ENCODE measurements at places on chromosomes 13 and 19.

DNA sequence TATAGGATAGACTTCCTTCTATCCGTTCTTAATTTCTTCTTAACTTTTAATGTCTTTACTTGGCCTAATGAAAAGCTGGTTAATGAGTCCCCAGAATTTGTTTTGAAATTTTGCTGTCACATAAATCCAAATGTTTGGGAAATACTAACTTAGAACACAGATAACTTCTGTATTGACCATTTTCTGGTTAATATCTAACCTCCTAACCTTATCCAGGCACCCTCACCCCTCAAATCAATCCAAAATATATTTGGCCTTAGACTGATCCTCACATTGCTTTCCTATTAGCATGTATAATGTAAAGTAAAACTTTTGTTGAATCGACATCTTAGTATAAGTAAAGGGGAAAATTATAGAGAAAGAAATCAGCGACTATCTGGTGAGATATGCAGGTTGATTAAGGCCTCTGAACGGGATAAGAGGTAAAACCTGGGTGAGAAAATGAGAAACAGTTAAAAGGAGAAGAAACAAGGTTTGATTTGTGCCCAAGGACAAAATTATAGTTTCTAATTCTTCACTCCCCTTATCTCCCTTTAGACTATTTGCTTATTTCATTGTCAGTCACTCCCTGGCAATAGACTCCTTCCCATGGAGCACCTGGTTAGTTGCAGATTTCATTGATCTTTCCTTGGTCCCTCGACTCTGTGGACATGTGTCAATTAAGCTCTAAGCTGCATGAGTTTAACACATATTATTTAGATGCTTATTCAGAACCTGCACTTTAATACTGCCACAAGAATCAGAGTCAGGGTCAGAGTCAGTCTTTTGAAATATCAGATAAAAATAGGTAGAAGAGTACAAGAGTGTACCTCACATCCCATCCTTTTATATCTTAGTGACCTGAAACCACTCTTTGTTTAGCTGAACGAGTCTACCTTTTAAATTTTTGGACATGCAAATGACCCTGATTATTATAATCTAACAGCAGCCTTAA, 119.2 kb upstream of the MLNR start:
- no peak for DNase-seq

GRCh38 chr19:36257520-36257876, 42.6 kb downstream of the ZNF146 start:
- no peak for DNase-seq

DNA sequence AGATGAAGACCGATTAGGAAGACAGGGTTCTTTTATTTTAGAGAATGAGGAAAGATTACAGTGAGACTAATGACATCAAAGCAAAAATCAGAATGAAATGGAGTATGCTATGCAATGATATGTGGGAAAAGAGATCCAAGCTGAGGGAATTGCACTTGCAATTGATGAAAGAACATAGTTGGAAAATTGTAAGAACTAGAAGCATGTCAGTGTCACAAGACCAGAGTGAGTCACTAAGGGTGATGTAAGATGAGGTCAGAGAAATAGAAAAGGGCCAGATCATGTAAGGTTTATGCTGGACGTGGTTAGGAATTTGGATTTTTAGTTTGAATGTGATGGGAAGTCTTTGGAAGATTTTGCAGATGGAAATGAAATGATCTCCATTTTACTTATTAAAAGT, 1937.3 kb downstream of the OLFM4 start:
- no peak for DNase-seq

DNA sequence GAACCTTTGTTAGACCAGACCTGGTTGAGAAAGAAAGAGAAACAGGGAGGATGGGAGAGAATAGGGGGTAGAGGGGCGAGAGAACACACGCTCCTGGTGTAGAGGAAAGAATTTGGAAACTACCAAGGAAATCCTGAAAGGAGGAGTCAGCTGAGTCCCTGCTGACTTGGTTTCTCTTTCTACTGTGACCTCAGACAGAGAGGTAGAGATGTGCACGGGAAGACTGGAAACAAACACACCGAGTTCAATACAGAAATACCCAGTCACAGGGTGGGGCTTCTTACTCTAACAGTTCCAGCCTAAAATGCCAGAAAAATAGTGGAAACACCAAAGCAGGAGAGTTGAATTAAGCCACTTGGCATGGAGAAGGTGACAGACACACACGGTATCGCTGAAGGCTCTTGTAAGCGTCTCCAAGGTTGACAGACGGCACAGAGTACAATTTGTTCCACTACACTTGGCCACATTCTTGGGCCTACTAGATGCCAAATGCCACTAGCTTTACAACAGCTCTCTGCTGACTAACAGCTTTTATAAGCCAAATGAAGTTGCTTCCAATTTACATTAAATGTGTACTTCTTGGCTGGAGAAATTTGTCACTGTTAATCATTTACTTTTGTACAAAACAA, 28.1 kb downstream of the LATS2 start:
- peak; percentile 3 for DNase-seq

- DNase-seq, result no peak
Measured at GRCh38 chr13:69820180-69820579, 287.4 kb upstream of the ATXN8OS start.

- no peak for DNase-seq
Measured at GRCh38 chr19:7740682-7741054, 6.7 kb downstream of the CD209 start.

DNA sequence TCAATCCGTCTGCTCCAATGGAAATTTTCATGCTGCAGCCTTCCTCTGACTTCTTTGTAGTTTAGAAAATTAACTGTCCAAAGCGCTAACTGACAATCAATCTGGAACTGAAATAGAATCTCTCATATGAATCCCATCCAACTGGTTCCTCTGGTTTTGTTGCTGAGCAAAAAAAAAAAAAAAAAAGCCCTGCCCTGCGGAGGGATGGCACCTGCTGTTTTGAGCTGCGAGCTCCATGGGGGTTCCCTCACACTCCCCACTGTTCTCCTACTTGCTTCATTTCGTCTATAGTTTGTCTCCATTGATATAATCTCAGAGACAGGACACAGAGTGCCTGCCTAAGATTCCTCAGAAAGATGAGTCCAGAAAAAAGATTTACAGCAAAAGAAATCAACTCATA, 33.4 kb downstream of the FAAP24 start:
- DNase-seq, result no peak

DNA sequence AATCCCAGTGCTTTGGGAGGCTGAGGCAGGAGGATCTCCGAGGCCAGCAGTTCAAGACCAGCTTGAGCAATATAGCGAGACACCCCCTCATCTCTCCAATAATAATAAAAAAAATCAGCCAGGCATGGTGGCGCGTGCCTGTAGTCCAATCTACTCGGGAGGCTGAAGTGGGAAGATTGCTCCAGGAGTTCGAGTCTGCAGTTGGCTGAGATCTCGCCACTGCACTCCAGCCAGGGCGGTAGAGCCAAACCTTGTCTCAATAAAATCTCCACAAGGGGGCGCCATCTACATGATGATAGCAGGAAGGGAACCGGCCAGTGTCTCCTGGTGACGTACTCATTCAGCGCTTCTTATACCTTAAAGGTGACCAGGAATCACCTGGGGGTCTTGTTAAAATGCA, 13.6 kb upstream of the C5AR1 start:
- peak; percentile 55 for DNase-seq

- no peak for DNase-seq
Measured at GRCh38 chr13:103031332-103031873, 34.8 kb downstream of the SLC10A2 start.

DNA sequence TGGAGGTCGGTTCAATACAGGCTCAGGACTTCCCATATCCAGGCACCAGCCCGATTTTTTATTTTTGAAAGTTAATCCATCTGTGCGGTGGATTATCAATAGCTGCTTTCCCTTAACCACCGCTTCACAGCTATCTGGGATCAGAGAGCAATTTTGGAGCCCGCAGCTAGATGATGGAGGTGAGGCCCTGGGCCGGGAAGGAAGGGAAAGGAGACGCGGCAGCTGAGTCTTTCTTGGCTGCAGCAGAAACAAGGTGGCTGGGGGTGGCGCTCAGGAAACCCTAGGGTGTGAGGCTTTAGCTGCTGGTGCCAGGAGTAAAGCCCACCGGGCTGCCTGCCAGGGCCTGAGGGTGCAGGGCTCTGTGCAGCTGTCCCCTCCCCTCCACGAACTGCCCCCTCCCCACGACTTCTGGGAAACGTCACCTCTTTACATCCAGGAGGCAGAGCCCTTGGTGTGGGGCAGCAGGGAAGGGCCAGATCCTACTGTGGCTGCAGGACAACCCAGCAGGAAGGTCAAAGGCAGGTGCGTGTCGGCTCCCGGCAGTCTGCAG, 307.0 kb downstream of the ZNF536 start:
- no peak for DNase-seq

- no peak for DNase-seq
Measured at GRCh38 chr19:56193981-56194640, 3.5 kb downstream of the ZSCAN5B start.

DNA sequence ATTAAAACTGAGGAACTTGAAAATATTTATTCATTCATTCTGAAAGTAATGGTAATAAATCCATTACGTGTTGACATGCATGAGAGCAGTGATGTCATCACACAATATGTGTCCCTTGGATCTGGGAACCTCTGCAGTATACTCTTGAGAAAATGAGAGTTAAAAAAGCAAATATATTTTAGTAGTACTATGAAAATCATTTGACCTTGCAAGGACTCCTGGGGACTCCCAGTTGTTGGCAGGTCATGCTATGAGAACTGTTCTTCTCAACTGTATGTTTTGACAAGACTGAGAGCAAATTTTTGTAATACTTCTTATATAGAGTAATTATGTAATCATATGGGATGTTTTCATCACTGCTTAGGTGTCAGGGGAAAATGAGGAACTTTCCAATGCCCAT, 249.4 kb downstream of the PCCA start:
- DNase-seq, result no peak

DNA sequence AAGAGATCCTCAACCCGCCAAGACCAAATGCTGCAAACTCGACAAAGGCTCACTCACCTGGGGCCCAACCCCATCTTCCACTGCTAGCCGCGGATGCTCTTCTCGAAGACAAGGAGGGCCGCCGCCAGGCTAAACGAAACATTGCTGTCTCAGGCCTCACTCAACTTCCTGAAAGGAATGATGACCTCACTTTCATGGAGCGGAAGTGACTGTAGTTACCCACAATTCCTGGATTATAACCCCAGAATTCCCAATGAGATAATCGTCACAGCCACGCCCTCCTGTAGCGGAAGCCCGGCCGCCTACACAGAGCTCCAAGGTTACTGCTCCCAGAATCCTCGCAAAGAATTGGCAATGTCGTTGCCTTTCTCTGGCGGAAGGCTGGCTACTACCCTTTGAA, 10.5 kb upstream of the ZNF112 start:
- DNase-seq, result no peak

GRCh38 chr19:23563326-23563725, 123.7 kb downstream of the ZNF675 start:
- DNase-seq, result no peak

- no peak for DNase-seq
Measured at GRCh38 chr19:31058676-31059340, 290.4 kb downstream of the TSHZ3 start.

- no peak for DNase-seq
Measured at GRCh38 chr13:59790626-59791025, 373.1 kb downstream of the DIAPH3 start.

GRCh38 chr19:6064336-6065073, 45.8 kb downstream of the RFX2 start:
- peak; percentile 72 for DNase-seq

- no peak for DNase-seq
Measured at GRCh38 chr19:11337080-11337479, 2.4 kb downstream of the RAB3D start.

DNA sequence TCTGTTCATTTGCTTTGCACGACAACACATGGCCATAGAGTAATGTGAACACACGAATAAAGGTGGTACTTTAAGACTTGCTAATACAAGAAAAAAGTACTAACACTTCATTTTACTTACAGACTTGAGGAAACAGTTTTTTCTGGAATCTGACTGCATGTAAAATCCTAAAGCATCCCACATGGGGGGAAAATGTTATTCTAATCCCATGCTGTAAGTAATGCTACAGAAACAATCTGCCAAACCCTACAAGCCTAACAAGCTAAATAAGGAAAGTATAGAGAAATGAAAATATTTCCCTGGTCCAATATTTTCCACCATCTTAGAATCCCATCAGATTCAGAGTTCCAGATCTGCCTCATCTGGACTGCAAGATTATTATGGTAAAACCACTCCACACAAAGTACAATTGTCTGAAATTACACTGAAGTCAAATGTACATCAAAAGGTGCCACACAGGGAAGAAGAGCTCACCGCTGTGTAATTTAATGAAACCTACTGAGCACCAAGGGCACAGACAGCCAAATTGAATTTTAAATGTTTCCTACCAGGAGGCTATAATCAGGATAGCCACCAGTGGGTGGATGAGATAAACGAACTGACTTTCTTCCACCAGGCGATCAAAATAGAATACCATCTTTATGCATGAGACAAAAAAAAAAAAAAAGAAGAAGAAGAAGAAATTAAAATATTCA, 22.0 kb downstream of the LHFPL6 start:
- DNase-seq, result no peak

GRCh38 chr13:21668732-21669275, 2.1 kb upstream of the FGF9 start:
- no peak for DNase-seq

DNA sequence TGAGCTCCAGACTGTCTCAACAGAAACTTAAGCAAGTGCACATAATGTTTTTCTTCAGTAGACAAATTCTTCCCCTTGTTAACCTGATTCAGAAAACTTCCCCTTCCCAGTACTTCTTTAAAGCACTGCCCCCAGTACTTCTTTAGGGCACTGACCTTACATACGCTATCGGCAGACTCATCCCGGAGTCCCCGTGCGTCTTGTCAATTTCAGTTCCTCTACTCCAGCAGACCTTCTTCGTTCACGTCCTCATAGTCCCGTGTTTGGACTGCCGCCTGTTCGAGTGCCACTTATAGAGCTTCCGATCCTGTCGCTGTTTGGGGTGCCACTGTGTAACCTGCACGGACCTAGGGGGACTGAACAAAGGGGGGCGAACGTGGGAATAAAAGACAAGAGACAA, 29.0 kb downstream of the ZNF627 start:
- DNase-seq, result no peak

DNA sequence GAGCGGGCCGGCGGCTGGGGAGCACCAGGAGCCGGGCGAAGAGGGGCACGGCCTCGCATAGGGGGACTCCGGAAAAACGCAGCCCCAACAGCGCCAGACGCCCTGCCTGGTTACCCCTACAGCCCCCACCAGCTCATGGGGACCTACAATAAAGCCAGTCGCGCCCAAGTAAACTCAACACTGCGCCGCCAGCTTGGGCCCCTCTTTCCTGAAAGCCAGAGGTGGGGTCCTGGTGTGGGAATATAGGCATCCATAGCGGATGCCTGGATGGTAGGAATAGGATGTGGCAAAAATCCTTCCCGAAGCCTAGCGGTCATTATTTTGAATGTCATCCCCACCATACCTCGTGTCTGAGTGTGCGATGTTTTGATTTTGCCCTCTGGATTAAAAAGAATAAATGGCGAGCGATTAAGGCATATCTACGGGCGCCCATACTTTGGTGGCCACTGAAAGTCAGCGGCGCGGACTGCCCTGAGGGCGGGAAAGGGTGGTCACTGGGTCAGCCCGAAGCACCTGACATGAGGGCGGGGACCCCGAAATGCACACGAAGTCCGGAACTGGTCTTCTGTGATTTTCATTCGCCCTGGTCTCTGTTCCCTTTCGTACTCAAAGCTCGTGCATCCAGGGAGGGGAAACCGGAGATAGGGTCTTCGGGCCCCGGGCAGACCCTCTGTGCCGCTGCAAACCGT, at the start of the genes NHLRC3 and PROSER1:
TSS of gene NHLRC3 (plus strand) at position 577 of the 689 bp plus-strand sequence. CDS start 184 bp downstream, outside the sequence.
TSS of gene PROSER1 (minus strand) at position 210 of the 689 bp plus-strand sequence. CDS start 847 bp downstream, outside the sequence.
- DNase-seq, result peak; percentile 82
